ENCODE measurements at places on chromosomes 3 and 15.

GRCh38 chr3:69338911-69339310 lies 47.0 kb downstream of the FRMD4B start:
- no peak for DNase-seq

- no peak for DNase-seq
These were observed 5.9 kb upstream of the GRAMD2A start for GRCh38 chr15:72203507-72203837.

GRCh38 chr3:52633786-52634185 lies 51.9 kb downstream of the PBRM1 start:
- DNase-seq: no peak

DNA sequence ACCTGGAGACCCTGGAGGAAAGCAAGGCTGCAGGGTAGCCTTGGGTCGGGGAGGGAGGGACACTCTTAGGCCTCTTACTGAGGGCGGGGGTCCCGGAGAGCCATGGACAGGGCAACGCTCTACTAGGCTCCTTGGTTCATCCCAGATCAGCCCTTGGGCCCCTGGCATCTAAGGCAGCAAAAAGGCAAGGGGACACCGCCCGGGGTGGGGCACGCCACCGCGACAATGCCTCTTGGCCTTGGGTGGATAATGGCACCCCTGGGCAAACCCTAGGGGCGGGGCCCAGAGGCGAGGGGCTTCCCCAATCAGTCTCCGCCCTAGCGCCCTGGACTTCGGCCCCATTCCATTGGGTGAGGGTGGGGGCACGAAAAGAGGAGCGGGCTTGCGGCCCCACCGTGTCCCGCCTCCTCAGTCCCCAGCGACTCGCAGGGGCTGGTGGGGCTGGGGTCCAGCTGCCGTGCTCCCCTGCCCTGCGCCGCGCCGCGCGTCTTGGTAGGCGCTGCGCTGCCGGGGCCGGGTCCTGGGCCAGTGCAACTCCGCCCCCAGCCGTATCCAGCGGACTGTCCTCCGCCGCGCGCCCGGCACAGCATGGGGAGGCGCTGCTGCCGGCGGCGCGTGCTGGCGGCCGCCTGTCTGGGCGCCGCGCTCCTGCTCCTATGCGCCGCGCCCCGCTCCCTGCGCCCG lies at the start of gene CHST13:
CHST13 (plus strand) TSS at position 411 of the 684 bp plus-strand sequence; CDS start at position 589, 178 bp downstream.
- DNase-seq: no peak

- no peak for DNase-seq
These were observed 330.4 kb upstream of the ICE2 start for GRCh38 chr15:60809375-60809774.

DNA sequence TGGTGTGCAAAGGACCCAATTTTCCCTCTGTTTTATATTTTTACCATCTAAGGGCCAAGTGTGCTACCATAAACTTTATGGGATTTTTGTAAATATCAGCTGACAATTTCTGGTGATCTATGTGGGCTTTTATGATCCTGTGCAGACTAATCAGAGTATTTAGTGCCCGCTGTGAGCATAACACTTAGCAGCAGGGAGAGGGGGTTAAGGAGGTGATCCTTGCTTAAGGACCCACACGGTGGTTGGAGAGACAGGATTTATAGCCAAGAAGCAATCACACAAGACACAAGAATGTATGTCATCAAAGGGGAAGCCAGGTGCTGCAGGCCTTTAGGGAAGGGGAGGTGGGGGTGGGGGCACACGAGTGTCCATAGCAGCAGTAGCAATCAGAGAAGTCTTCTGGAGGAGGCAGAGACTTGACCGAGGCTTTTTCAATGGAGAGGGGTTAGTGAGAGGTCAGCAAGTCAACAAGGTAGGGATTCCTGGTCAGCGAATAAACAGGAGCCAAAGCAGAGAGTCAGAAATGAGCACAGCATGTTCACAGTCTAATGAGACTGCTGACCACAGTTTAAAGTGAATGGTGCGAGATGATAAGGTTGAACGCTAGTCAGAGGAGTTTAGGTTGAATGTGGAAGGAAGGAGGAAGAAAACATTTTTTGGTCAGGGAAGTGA lies 4.5 kb upstream of the CACNA1D start:
- DNase-seq: no peak

- no peak for DNase-seq
These were observed 2.5 kb upstream of the TBC1D21 start for GRCh38 chr15:73870700-73871408.

GRCh38 chr3:57556459-57557084 lies 498 bp downstream of the PDE12 start:
- DNase-seq: no peak

GRCh38 chr3:119352034-119352609 lies 57.9 kb downstream of the ARHGAP31 start:
- DNase-seq: peak; percentile 9

- no peak for DNase-seq
These were observed 252.6 kb downstream of the PLCL2 start for GRCh38 chr3:17137321-17137826.

- no peak for DNase-seq
These were observed 273.8 kb upstream of the DCBLD2 start for GRCh38 chr3:99175276-99175812.

- DNase-seq: no peak
These were observed 3.7 kb downstream of the CHST13 start for GRCh38 chr3:126527455-126528211.

DNA sequence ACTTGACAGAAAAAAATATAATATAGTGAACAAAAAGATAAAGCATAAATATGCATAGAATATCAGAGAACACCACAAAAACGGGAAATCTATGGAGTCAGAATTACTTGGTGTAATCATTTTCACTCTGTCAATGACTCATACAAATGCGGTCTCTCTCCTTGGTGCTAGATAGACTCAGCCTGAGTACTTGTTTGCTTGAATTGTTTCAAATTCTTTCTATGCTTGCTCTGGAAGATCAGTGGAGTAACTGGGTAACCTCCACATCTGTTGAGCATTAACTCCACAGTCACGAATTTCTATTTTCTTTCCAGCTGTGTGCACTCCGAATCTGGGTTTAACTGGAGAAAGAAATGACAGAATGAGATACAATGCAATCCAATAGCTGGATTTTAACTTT lies 760.4 kb downstream of the ZPLD1 start:
- DNase-seq: no peak

Data from activated naive CD4-positive, alpha-beta T cell (primary cell).